ENCODE measurements at places on chromosomes 5 and 9.
A peak's percentile ranks its signal among the peaks of the same experiment; 100 is the strongest.

- no peak for DNase-seq
Measured at GRCh38 chr5:109837231-109837861, 147.6 kb downstream of the MAN2A1 start.

DNA sequence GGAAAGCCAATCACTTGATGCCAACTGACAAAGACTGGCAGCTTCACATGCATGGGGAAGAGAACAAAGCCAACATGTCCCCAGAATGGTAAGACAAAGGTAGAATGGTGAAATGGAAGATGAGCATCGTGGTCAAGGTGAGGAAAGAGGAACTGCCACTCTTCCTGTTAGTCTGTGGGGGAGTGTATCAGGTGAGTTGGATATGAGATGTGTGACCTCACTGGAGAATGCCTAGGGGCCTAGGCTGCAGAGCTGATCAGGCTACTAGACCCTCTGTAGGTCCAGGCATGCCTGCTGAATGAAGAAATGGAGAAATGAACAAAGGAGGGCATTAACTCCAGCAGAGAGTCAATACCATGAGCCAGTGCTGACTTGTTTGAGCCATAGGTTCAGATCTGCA lies 112.4 kb upstream of the SLC1A3 start:
- peak; percentile 40 for DNase-seq

DNA sequence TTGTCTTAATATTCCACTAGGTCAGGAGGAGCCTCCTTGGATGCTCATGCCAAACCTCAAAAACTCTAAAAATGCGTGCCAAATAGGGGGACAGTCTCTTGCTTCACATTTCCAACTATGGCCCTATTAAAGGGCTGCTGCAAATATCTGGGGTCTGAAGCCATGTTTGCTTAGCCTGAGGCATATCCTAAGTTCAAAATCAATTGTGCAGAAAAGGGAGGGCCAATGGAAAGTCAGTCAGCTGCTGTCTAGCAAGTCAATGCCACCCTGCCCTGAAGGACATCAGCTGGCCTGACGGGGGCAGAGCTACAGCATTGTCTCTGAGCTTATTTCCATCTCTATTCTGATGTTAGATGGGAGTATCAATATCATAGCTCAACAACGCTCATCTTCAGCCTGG lies 93.6 kb downstream of the SH3TC2 start:
- DNase-seq, result no peak

DNA sequence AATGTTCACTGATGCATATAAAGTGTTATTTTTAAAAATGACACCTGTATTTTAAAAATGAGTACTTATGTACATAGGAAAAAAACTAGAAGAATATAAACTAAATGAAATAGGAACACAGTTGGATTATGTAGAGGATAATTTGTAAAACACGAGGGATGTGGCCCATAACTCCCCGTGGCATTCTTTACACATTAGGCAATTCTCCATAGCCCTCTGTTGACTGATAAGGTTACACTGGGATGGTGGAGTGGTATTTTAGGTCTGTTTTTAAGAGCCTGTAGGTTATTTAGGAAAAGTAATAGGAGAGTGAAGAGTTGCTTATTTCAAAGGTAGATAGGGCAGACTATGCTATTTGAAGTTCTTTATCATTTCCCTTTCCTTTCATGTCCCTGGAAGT lies 1.8 kb downstream of the CAVIN4 start:
- DNase-seq, result no peak

- DNase-seq, result no peak
Measured at GRCh38 chr5:179415291-179416060, 70.2 kb upstream of the ADAMTS2 start.

GRCh38 chr9:111502506-111502905 lies 18.3 kb upstream of the ECPAS start:
- peak; percentile 20 for DNase-seq

DNA sequence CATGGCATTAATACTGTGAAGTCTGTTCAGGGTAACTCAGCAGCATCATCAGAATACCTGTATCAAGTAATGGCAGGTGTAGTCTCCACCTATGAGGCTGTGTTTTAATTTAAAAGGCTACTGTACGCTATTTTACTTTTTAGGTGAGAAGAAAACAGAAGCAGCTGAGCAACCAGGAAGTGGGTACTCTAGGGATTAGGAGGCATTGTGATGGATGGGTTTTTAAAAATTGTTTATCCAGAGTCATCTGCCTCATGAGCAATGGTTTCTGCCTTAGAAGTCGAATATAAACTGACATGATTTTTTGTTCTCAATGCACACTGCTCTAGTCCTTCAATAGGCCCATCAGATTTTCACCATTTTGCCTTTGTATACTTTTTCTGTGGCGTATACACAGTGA lies 42.6 kb downstream of the PSIP1 start:
- DNase-seq, result no peak

DNA sequence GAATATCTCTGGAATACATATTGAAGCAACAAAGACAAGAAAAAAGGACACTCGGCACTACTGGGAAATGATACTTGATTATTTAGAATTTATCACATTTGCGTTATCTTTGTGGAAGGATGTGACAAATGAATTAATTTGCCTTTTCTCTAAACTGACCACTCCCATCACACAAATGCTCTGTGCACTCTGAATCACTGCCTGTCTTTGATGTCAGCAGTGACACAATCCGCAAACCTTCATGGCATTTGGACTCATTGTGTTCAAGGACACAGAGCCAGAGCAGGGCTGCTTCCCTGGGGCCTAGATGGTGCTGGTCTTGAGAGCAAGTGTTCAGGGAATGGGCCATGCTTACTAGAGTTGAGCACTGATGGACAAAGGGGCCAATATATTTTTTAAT lies 4.9 kb upstream of the KIF4B start:
- peak; percentile 25 for DNase-seq

GRCh38 chr9:121201045-121201737 lies 478 bp downstream of the RAB14 start:
- DNase-seq, result peak; percentile 27

DNA sequence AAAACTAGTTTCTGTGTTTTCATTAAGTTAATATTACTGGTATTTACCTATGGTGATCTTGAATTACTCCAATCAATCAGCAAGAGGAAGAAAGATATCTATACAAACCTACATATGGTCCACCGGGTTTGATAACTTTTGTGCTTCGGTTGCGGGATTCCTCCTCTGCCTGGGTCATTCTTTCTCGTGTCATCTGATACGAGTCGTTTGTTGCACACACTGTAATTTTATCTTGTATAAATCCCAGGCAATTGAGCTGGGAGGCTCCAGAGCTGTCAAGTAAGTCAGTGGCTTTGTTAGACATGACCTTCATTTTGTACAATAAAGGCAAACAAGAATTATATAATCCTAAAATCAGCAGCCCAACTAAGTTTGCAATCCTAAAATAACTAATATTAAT lies 48.0 kb downstream of the ELL2 start:
- no peak for DNase-seq

DNA sequence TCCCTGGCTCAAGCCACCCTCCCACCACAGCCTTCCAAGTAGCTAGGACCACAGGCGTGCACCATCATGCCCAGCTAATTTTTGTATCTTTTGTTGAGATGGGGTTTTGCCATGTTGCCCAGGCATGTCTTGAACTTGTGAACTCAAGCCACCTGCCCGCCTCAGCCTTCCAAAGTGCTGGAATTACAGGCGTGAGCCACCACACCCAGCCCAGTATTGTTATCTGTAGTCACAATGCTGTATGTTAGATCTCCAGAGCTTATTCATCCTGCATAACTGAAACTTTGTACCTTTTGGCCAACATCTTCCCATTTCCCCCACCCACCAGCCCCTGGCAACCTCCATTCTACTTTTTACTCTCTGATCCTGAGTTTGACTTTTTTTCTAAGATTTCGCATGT lies 37.5 kb downstream of the CREBRF start:
- peak; percentile 45 for DNase-seq

DNA sequence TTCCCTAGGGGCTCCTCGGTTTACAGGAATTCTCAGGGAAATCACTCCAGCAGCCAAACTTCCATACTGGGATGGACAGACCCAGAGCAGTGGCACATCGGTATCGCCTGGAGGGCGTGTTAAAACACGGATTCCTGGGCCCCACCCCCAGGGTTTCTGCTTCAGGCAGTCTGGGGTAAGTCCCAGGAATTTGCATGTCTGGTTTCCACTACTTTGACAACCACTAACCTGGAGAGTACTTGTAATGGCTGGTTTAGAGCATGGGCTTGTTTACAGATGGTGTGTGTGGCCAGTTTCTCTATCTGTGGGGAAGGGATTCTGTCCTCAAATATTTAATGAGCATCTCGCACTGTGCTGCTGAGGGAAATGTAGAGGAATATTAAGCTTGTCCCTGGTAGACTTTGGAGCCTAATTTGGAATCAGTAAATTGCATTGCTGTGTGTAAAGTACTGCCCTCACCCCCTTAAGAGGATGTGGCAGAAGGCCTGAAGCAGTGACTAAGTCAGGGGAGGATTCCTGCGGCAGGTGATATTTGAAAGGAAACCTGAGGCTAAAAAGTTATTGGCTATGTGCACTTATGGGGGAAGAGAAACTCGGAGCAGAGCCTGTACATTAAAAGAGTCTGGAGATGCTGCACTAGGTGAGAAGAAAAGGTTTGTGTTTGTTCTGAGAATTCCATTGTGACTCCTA lies 18.6 kb upstream of the TJP2 start:
- peak; percentile 83 for DNase-seq

DNA sequence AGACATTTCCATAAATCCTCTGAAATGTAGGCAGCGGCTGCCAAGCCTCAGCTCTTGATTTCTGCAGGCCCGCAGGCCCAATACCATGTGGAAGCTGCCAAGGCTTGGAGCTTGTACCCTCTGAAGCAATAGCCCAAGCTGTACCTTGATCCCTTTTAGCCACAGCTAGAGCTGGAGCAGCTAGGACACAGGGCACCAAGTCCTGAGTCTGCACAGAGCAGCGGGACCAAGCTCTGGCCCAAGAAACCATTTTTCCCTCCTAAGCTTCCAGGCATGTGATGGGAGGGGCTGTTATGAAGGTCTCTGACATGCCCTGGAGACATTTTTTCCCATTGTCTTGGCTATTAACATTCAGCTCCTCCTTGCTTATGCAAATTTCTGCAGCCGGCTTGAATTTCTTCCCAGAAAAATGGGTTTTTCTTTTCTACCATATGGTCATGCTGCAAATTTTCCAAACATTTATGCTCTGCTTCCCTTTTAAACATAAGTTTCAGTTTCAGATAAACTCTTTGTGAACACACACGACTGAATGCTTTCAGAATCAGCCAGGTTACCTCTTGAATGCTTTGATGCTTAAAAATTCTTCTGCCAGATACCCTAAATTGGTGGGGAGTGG lies 14.4 kb upstream of the ZFR start:
- no peak for DNase-seq

DNA sequence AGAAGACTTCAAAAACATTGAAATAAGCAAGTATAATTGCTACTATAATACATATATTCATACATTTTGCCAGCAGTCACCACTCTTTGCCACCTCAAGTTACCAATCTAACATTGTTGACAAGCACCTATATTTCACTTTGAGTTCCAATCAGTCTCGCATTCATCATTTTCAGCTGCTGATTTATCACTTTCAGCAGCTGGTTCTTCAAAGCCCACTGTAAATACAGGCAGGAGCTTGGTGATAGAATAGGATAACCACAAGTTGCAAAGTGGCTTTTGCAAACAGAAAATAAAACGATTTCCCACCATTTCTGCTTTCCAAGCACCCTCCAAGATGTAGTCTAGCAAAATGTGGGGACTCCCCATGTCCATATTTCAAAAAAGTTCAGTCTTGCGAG lies 114.2 kb upstream of the ITGA1 start:
- no peak for DNase-seq

- DNase-seq, result peak; percentile 44
Measured at GRCh38 chr5:144205141-144205551, 34.5 kb downstream of the KCTD16 start.

DNA sequence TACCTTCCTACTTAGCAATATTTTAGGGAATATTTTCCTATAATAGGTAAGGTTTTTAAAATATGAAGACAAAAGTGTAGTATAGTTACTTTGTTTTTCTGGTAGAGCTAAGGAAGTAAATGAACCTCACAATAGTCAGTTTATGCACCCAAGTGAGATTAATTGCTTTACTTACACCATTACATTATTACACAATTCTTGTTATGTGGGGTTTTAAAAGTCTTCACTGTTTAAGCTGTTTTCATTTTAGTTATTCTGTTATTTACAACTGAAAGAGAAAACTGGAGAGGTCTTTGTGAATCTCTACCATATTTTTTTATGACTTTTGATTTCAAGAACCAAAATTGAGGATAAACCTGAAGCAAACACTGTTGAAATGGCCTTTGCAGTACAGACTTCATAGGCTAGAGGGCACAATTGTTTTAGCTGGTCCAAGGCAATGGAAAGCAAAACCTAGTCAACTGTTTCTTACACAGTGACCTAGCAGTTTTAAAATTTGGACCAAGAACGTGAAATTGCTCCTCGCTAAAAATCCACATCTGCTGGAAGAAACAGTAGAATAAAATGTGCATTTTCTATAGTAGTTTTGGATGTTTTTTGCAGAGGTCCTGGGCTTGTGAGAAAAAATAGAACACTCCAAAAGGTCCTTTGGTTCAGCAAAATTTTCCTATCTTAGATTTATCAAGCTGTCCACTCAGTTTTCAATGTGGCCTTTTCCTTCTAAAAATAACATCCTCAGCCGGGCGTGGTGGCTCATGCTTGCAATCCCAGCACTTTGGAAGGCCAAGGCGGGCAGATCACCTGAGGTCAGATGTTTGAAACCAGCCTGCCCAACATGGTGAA lies 66.4 kb upstream of the FER start:
- DNase-seq, result peak; percentile 72

DNA sequence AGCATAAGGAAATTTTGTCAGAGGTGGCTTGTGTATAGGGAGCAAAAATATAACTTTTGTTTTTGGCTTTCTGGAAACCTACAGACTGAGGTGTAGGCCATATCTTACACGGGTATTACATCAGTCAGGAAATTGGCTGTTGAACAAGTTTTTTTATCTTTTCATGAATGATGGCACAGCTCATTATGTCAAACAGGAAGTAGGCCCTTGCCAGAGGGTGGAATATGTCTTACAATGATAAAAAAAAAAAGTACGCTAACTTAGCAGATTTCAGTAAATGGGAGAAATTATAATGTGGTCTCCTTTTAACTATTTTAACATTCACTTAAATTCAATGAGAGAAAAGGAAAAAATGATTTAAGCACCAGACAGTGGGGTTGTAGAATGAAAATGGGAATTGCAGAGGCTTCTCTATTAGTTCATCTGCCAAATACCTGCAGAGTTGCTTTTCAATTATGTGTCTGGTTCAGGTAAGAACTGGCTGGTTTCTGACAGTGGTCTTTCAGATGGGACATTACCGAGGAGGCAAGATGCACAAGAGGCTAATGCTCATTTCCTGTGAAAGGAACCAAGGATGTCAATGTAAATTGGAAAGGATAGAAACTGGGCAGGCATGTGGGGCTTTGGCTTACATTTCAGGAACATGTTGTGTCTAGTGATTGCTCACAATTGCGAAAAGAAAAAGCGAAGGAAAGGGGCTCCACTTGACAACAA lies 169.9 kb downstream of the NNT start:
- DNase-seq, result peak; percentile 87

DNA sequence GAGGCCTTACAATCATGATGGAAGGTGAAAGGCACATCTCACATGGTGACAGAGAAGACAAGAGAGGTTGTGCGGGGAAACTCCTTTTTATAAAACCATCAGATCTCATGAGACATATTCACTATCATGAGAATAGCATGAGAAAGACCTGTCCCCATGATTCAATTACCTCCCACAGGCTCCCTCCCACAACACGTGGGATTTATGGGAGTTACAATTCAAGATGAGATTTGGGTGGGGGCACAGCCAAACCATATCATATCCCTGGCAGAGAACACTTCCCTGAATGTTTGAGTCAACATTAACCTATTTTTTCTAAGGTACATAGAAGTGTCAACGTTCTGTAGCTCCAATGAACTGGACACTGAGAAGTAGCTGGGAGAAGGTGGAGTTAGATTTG lies 280.9 kb downstream of the NFIB start:
- no peak for DNase-seq

Measured in epithelial cell of esophagus (primary cell).